ENCODE measurements at places on chromosomes 2 and 18.

DNA sequence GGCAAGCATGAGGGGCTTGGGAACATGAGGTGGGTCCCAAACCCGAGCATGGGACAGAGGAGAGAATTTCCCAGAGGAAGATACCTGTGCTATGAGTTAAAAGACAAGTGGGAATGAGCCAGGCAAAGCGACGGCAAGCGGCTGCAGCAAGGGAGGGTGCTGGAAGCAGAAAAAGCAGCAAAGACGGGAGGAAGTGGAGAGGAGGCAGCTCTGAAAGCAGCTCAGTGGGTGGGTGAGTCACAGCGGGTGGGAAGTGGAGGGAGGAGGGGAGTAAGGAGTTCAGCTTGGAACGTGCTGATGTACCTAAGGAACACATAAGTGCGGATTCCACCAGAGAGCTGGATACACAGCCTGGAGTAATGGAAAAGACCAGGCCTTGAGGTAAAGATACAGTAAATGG lies 41.4 kb downstream of the THUMPD2 start:
- no peak for DNase-seq

DNA sequence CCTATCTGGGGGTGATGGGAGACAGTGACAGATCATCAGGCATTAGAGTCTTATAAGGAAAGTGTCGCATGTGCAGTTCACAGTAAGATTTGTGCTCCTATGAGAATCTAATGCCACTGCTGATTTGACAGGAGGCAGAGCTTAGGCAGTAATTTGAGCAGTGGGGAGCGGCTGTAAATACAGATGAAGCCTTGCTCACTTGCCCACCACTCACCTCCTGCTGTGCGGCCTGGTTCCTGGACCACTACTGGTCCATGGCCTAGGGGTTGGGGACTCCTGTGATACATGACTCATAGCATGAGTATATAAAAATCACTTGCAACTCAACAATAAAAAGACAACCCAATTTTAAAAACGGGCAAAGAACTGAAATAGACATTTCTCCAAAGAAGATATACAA lies 71.1 kb upstream of the ACAA2 start:
- DNase-seq, result no peak

- no peak for DNase-seq
These were observed 6.7 kb downstream of the ZNF407 start for GRCh38 chr18:74604361-74604760.

DNA sequence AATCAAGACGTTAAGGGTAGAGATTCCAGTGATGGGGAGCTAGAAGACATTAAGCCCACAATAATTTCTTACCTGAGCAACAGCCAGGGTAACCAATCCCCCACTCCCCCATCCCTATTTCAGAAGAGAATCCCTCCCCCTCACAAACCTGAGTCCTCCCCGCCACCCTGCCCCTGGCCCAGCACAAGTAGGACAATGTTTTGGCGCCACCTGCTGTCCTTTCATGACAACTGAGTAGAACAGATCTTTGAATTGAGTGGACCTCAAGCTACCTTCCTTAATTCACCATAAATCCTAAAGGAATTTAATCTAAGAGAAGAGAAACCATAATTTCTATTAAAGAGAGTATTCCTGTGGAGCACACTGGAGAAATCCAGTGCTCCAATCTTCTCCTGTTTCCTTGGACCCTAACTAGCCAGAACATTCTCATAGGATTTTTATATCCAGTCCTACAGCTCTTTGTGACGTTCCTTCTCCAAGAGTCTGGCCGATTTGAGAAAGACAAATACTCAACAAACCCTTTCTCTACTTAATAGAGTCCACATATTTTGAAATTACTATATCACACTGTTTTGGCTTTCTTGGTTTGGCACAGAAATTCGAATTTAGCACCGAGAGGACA lies 41.1 kb downstream of the NHEJ1 start:
- peak; percentile 62 for DNase-seq

GRCh38 chr2:12321886-12322285 lies 394.9 kb upstream of the TRIB2 start:
- no peak for DNase-seq
